H1 (cell line): ENCODE measurements at places on chromosomes 16 and 17. TPM values are rescaled to one million over a fixed set of nuclear protein-coding genes. Genes with fewer than 3 reads are reported as not detected.

Gene SERPINF2
- polyA plus RNA-seq, result 3.2 and 5.5 TPM in 2 replicates

Gene ABCC11
- 0.06 TPM in 2 replicates for polyA plus RNA-seq

Gene KRT38
- not detected in 2 replicates for polyA plus RNA-seq

Gene RGS11
- polyA plus RNA-seq, result 1.2 and 2.0 TPM in 2 replicates

Gene STAC2
- polyA plus RNA-seq, result 1.5 and 2.5 TPM in 2 replicates

Gene ARHGAP23
- 16.3 and 28.6 TPM in 2 replicates for polyA plus RNA-seq

Gene NOXO1
- polyA plus RNA-seq, result 1.3 and 2.6 TPM in 2 replicates

Gene RNF151
- 0.17 TPM in 1 of 2 replicates, not detected in the other for polyA plus RNA-seq

Gene PDIA2
- polyA plus RNA-seq, result 0.50 and 1.1 TPM in 2 replicates

Gene IKZF3
- polyA plus RNA-seq, result 0.23 and 0.31 TPM in 2 replicates

Gene SOX8
- polyA plus RNA-seq, result 2.2 and 4.5 TPM in 2 replicates

Gene TMC7
- polyA plus RNA-seq, result 2.0 and 2.3 TPM in 2 replicates

Gene PIP4K2B
- polyA plus RNA-seq, result 21.5 and 24.8 TPM in 2 replicates

Gene NQO1
- polyA plus RNA-seq, result 24.6 and 32.7 TPM in 2 replicates
